ENCODE measurements at places on chromosomes 7 and 10.

DNA sequence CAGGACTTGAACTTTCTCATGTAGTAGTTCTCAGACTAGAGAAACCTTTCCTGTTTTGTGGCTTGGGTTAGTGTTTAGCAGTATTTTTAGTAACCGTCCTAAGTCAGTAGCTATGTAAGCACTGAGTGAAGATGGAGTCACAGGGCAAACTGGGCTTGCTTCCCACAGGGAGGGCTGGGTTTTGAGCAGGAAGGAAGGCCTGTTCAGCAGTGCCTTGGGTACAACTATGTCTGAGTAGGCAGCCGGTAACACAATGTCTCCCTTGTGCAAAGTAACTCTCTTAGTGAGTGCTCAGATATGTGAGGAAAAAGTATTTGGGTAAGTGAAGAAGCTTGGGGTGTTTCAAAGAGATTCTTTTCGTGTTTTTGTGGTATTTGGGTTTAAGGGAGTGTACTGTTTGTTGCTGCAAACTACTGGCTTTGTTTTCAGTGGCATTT is 96.4 kb downstream of the CCSER2 start:
- DNase-seq, result no peak

DNA sequence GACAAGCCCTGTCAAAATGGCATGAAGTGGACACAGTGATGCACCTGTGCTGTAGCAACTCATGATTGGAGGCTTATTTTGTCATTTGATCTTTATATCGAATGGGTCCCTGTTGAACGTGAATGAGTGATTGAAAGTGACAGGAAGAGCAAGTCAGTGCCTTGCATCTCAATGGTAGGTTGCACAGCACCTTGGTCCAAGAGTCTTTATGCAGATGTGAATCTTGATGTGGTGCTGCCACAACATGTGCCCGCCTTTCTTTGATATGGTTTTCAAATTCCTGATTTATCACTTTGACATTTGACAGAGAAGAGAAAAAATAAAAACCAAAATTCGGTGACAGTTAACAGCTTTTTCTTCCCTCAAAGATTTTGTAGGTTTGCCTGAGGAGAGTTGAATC is 1182.4 kb downstream of the DNAJB9 start:
- no peak for DNase-seq

DNA sequence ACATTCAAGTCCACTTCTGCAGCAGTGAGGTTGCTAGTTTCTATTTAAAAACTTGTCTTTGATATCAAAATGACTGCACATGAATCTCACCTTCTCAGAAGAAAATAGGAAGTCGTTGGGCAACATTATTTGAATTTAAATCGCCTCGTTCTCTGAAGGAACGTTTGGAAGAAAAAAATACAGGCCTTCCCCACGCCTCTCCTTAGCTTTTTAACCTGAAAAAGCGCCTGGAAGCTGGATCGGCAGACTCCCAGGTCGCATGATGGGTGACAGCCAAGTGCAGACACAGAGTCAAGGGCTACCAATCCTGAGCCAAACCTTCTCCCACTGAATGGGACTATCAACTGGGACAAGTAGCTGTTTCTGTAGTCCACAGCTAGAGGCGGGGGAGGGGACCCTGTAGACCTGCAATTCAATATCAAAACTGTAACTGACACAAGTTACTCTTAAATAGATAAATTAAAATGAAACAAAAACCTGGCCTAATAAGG is 2.2 kb downstream of the FAM53B start:
- DNase-seq, result no peak

GRCh38 chr10:33335801-33336581 is 1.5 kb upstream of the NRP1 start:
- no peak for DNase-seq

DNA sequence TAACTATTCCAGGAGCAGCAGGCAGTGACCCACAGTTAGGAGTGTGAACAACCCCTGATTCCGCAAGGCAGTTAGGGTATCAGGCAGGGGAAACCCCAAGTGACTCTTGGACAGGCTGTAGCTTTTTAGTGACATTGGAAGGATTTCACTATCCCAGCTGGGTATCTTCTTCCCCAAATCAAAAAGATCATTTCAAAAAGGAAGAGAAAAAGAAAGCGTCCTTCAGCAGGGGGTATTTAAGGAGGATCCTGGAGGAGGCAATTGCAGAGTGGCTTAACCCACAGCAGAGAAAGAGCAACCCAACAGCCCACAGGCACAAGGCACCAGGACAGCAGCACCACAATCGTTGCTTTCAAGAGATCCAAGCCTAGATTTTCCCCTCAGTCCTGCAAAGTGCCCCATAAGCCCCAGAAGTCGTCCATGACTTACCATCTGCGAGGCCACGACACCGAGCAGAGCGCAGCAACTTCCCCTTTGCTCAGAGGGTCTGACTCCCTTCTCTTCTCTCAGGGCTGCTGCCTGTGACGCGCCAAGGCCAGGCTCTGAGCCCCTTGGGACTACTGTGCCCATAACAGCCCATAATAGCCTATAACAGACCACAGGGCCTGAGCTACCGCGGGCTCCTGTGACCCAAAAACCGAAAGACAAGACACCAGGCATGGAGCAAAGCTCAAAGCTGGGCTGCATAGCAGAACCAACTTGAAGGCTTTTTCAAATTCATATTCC is 19.8 kb downstream of the PIK3AP1 start:
- no peak for DNase-seq

- no peak for DNase-seq
These were observed 26.6 kb downstream of the ZNF775 start for GRCh38 chr7:150405584-150406311.

- no peak for DNase-seq
These were observed 34.9 kb downstream of the SRPK2 start for GRCh38 chr7:105353752-105354328.

DNA sequence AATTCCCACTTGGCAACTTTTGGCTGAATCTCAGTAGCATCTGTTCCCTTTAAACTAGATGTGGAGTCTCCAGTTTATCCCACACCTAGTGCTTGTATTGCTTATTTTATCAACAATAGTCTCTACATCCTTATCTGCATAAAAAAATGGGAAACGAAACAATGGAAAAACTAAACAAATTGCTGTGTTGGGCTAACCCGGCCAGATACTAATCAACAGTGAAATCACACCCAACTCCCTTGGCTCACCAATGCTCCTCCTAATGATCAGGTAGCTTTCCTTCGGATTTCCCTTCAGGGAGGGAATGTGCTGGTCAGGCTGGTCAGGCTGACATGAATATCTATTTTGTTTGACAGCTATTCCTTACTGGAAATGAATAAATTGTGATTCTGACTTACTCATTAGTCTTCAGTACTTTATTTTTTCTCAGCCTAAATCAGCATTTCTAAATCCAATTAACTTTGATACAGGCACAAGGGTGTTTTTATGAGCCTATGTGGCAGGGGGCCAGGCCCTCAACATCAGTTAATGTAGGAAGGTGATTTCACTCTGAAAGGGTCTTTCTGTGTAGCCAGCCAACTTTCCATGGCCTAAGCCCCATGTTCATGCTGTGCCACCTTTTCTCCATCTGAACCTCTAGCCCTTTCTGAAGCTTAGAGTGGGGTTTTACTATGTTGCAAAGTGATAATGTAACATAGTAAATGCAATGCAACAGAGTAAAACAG is 170.5 kb upstream of the NPSR1 start:
- DNase-seq, result no peak

GRCh38 chr10:44990302-44990655 is 10.4 kb upstream of the ZNF22 start:
- no peak for DNase-seq

GRCh38 chr10:64573623-64574325 is 1052.6 kb downstream of the REEP3 start:
- no peak for DNase-seq
